Stimulated activated CD8-positive, alpha-beta memory T cell treated with anti-CD3 and anti-CD28 coated beads, Interleukin-4, amount 100 ng/mL, for 24 hours (primary cell): ENCODE measurements at places on chromosomes 7 and 10.

DNA sequence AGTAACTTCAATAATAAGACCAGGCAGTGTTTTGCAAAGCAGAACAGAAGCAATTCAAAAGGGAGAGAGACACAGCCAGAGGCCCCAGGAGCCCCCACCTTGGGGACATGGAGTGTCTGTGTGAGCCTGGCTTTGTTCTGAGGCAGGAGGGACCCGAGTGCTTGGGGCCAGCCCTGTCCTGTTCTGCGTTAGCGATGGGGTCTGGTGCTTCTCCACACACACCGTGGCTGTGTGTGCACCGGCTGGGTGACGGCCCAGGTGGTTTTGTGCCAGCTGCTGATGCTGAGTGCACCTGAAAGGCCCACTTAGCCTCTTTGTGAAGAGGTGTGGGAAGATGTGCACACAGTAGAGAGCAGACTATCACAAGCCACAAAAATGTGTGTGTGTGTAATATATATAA is 468.9 kb downstream of the DNAJB6 start:
- no peak for DNase-seq

- no peak for DNase-seq
Observed at GRCh38 chr10:121312587-121312986, 285.7 kb downstream of the FGFR2 start.

DNA sequence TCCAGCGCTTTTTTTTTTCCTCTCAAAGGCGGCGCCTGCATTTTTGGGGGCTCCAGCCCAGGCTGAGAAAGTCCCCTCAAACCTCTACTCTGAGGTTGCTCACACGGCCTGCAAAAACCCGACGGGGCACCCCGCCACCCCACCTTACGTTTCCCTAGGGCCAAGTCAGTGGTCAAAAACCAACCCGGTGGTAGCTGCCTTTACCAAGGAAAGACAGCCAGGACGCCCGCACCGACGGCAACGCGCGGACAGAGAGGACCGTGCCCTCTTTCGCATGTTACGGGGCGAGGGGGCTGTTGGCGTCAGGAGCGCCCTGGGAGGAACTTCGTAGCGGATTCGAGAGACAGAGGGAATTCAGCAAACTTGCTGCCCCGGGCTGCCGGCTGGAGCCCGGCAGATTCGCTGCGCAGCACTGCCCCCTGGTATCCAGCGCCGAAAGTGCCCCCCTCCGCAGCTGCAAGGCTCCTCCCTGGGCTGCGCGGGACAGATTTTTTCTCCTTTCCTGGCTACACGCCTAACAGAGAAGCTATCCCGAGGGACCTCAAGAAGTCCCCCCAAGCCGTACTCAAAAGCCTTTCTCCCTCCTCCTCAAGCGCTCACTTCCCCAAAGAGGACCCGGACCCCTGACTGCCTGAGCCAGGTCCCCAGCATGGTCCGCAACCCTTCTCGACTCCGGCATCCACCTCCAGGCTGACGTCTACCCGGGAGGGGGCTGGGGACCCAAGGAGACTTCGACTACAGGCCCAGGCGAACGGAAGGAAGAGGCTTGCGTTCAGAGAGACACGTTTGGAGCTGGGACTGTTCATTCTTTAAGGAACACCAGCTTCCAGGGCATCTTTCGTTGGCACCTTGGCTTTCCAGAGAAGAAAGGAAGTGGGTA is 27.7 kb upstream of the VAX1 start:
- DNase-seq = no peak

DNA sequence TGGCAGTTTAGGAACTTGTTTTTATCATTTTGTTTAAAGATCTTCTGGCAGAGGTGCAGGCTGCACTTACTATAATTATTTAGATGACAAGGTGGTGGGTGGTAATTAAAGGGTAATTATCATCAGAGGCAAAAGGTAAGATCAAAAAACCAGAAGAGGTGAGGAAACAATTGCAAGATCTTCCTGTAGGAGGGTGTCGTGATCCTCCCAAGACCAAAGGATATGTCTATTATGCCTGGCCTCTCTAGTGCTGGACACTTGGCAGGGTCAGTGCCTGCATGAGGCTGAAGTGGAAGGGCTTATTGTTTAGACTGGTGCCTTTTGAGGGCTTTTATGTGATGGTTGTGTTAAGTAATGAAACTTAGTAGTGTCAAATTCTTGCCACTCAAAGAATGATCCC is 1.8 kb upstream of the WAPL start:
- DNase-seq = no peak

DNA sequence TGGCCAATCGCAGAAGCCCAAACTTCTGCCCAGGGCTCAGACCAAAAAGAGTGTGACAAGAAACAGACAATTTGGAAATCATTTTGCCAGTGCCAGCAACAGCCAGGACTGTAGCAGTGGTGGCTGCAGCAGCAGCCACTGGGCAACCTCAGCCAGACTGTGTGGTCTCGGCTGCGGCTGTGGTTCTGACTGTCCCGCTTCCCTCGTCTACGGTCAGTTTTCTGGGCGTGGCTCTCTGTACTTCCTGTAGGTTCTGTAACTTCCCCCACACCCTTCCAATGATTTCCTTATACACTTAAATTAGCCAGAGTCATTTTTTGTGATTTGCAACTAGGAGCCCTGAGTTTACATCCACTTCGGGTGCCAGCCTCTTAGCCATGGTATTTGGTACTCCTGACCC is 39.9 kb downstream of the CYTH3 start:
- no peak for DNase-seq

DNA sequence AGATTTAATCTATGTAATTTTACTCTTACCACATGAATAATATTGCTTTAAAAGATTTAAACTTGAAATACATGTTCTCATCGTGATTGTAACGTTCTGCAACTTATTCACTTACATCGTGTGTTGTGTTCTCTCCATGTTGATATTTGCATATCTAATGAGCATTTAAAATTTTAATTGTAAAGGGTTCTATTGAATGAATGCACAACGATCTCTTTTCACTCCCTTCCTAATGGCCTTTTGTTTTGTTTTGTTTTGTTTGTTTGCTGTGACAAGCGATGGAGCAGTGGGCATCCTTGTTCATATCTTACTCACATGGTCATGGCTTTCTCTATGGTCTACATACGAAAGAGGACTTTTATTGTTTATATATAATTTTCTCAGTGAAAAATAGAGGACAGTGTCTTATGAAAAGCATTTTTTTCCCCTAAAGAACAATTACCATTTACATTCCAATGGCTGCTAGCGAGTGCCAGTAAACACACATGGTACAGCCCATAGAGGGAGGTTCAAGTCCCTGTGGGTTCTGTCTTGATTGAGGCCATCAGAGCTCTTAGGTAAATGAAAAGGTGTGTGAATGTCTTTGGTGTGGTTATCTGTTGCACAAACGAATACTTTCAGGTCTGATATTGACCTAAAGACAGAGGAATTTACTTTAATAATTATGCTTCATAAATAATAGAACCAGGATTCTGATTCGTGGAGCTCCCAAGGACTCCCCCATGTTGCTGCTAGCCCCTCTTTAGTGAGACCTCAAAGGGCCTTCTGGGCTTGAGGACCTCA is 32.4 kb downstream of the BTBD16 start:
- DNase-seq = no peak

- no peak for DNase-seq
Observed at GRCh38 chr10:17536221-17536620, 81.0 kb downstream of the HACD1 start.

DNA sequence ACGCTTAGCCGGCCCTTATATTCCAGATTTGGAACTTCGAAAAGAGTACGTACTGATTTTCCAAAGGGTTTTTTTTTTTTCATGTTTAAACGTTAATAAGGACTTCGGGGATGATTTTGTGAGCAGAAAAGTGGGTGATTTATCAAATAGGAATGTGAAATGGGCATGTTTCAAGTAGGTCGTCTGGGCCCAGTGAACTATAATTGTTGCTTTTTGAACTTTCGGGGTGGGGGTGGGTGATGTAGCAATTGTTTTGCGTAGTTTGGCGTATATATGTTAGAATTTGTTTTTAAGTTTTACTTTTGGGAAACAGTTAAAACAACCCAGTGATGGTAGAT is 299 bp upstream of the PBLD start:
- no peak for DNase-seq

- DNase-seq = no peak
Observed at GRCh38 chr7:83178796-83179195, 16.1 kb upstream of the PCLO start.

- DNase-seq = no peak
Observed at GRCh38 chr10:16566202-16566805, 44.6 kb upstream of the C1QL3 start.

DNA sequence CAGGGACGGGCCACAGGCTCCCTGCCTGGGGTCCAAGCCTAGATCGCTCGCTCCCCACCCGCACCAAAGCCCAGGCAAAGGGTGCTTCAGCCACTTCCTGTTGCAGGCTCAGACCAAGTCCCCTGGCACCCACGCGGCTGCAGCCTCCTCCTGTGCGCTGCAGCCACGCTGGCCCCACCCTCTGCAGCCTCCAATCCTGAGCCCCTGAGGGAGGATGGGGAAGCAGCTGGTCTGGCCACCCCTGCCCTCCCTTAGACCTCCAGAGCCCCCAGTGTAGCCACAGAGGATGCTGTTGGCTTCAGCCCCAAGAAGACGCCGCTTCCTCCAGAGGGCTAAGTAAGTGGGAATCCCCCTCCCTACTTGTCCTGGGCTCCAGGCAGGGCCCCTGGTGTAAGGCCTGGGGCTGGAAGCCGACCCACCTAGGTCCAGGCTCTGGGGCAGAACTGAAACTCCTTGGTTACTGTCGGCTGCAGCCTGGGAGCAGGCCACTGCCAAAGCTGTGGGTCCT is 9.4 kb downstream of the LIMK1 start:
- no peak for DNase-seq

- no peak for DNase-seq
Observed at GRCh38 chr7:137395420-137395819, 51.9 kb upstream of the PTN start.

GRCh38 chr10:93080350-93081046 is 6.8 kb downstream of the CYP26A1 start:
- peak; percentile 25 for DNase-seq

GRCh38 chr7:95246831-95247370 is 77.4 kb downstream of the PON1 start:
- no peak for DNase-seq

GRCh38 chr10:4804465-4804864 is 21.5 kb upstream of the AKR1E2 start:
- no peak for DNase-seq

DNA sequence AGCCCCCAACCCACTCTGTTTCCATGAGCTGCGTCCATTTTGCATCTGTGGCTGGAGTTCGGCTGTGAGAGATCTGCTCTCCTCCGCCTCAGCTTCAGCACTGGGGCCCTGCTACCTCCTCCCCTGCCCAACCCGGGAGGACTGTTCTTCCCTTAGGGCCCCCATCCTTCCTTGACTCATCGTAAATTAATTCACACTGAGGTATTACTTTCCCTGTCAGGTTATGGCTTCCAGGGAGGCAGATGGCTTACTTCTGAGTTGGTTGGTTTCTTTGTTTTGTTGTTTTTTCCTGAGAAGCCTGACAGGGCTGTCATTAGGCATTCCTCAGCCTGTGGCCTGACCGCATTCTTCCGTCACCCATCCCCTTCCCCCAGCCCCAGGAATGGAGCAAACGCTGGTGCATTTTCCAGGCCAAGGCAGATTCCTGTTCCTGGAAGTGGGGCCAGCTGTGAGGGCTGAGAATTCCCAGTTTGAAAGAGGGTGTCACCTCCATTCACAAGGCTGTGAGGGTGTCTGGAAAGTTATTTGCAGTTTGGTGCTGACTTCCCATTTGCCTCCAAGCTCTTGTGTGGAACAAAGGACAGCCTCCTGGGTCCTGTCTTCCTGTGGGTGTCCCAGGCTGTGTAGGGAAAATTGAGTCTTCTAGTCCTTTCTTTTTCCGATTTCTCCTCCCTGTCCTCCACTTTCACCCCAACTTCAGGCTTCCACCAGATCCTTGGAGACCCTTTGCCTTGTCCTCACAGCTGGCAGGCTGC is 11.7 kb downstream of the CPA5 start:
- DNase-seq = no peak

- no peak for DNase-seq
Observed at GRCh38 chr10:103544657-103545310, 51.3 kb downstream of the NEURL1 start.

DNA sequence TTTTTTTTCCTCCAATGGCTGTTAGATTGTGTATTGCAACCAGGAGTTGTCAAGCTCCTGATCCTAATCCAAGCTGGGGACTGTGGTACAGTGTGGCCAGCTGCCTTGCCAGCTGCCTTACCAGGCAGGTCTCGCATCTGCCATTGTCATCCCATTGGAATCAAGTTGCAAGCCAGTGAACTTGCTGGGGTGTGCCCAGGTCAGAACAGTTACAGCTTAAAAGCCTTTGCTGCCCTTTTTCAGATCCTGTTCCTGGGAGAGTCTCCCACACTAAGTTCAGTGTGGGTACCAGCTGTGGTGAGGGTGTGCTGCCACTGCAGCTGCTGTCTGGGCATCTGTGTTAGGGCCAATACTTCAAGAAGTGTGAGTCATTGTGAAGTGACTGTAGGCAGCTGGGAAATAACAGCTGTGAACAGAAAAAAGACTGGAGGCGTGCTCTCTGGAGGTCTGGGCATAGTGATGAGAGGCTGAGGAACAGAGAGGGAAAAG is 72.8 kb downstream of the CCNY start:
- no peak for DNase-seq

DNA sequence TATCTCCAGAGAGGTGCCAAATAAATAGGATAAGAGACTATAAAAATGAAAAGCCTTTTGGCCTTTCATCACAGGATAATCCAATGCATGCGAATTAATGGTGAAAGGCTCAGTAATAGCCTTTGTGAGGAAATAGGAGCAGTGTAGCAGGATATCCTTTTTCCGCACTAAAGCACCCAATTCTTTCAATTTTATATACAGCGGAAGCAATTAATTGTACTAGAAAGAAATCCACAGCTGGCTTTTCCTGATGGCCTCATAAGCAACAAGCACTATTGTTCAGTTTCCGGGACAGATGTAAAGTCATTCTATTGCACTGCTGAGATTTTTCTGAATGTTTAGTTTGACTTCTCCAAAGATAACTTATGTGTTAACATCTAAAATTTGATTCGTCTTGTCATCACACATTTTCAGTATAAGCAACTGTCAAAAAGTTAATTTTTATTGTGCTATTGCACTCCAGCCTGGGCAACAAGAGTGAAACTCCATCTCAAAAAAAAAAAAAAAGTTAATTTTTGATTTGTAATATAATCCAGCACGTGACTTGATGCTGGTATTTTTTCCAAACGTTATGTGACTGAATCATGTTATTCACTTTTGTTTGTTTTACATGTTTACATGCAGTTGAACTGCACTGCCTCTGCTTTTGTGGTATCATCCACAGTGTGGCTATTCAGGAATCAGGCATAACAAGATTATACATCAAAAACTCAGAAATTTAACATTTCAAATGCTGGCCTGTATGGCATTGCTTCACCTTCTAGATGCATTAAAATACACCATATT is 8.4 kb upstream of the BMPR1A start:
- DNase-seq = no peak

- DNase-seq = no peak
Observed at GRCh38 chr7:93307943-93308342, 75.8 kb downstream of the VPS50 start.

GRCh38 chr7:118245267-118246040 is 20.9 kb downstream of the ANKRD7 start:
- no peak for DNase-seq

GRCh38 chr7:125412890-125413665 is 483.5 kb upstream of the POT1 start:
- no peak for DNase-seq

GRCh38 chr10:124717911-124718741 is 26.1 kb downstream of the FAM53B start:
- DNase-seq = peak; percentile 56
